ENCODE measurements at places on chromosomes 7 and 10. TPM values are rescaled to one million over a fixed set of nuclear protein-coding genes. Genes with fewer than 3 reads are reported as not detected.

DNA sequence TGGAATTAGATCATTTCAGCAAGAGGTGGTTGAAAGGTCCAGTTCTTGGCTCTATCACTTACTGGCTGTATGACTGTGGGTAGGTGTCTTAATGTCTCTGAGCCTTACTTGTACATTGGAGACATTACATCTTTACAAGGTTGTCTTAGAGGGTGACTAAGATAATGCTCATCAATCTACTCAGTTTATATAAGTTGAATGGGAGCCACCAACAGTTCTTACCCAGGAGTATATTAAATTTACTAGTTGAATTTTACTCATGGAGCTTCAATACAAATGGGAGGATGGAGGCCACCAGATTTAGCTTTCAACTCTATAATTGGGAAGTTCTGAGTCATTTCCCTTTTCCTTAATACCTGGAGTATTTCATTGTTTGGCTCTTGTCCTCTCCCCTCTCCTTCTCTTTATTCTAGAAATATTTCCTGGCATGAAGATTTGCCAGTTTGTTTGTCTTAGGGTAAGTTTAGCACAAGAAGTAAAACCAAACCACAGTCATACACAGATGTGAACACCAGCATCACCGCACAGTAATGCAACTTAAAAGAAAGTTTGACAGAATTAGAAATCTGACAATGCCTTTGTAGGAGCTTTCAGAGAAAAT is 222.8 kb downstream of the LRMDA start:
- DNase-seq, result no peak

- no peak for DNase-seq
Observed at GRCh38 chr10:131274133-131274880, 37.2 kb downstream of the TCERG1L start.

- DNase-seq, result no peak
Observed at GRCh38 chr7:126689037-126689436, 563.7 kb downstream of the GRM8 start.

DNA sequence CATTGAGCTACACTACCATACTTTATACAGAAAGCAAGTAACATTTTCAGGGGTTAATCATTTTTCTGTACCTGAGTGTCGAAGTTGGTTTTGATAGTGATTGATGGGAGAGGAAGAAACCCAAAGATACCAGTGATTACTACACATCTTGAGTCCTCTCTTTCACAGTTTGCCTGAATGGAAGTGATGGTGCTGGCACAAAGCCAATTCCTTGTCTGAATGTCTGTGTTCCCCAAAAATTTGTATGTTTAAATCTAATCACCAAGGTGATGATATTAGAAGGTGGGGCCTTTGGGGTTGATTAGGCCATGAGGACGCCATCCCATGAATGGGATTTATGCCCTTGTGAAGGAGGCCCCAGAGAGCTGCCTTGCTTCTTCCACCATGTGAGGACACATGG is 696.9 kb upstream of the ANKRD30A start:
- no peak for DNase-seq

DNA sequence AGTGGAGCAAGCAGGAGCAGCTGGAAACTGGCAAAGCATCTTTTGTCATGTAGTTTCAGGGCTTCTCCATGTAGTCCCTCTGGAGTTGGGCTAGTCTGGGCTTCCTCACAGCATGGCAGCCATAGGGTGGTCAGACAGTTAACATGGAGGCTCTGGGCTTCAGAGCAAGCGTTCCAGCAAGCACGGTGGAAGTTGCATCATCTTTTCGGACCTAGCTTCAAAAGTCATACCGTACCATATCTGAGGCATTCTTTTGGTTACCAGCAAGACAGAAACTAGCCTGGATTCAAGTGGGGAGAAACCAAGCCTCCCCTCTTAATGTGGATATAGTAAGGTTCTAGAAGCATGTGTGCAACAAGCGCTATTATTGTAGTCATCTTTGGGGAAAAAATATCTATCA is 135.0 kb downstream of the HTR7 start:
- DNase-seq, result no peak

DNA sequence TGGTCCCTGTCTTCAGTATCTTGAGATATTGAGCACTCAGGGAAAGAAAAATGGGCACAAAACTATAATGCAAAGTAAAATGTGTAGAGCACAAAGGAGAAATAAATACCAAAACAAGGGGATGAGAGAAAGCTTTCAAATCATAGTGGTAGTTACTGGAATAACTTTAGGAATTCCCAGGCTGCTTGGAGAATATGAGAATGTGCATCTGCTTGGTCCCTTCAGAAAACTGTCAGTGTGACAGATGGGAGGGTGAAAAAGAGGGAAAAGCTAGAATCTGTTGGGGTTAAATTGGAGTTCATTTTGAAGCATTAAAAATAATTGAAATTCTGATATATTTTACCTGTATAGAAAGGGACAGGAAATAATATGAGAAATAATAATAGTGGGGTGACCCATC is 15.3 kb downstream of the ST7 start:
- no peak for DNase-seq

DNA sequence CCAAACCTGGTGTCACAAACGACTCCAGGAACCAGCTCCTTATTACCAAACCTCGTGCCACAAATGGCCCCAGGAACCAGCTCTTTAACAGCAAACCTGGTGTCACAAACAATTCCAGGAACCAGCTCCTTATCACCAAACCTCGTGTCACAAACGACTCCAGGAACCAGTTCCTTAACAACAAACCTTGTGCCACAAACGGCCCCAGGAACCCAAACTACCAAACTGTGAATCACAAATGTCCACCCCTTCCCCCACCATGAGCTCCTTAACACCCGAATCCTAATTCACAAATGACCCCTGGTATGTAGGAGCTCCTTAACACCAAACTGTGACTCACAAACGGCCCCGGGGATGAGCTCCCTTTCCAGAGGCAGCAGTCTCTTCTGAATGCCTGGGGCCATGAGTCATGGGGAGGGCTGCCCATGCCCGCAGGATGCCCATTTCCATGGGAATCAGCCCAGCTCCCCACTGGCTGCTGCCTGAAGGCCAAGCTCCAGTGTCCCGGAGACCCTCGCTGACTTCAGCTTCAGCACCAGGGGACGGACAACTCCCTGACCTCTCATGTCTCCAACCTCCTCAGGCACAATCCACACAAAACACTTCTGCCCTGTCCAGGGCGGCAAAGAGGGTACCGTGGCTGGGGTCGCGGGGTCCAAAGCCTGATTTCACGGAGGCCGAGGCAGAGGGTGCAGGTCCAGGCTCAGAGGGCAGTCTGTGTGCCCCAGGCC is 213.1 kb downstream of the ELFN1 start:
- DNase-seq, result no peak

DNA sequence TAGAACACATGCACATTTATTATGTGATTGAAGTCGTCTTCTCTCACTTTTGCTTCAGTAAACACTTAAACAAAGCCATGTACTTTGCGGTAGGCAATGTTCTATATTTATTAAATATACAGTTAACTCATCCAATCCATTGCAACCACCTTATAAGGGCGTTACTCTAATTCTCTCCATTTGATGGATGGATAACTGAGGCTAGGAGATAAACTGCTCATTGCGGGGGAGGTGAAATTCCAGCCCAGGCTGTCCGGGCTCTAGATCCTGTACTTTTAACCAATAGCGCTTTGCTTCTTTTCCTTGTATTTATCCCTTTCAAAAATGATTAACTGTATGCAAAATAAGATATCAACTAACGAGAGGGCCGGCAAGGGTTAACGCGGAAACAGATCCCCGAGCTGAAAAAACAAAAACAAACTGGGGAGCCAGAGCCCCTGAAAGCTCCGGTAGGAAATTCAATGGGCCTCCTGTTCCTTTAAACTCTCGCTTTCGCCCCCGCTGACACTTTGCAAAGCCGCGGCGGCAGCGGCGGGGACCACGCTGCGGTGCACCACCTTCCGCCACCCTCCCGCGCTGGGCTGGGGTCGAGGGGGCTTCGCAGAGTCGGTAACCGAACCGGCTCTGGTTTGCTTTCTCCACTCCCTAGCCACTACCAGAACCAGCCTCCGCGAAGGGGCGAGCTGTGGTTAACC is 1.0 kb upstream of the PLXDC2 start:
- no peak for DNase-seq

The HOXA11 gene
- polyA plus RNA-seq, result not detected

The TMEM229A gene
- polyA plus RNA-seq, result not detected

The CFAP46 gene
- polyA plus RNA-seq, result not detected
